ENCODE measurements at places on chromosomes 12 and 14.

DNA sequence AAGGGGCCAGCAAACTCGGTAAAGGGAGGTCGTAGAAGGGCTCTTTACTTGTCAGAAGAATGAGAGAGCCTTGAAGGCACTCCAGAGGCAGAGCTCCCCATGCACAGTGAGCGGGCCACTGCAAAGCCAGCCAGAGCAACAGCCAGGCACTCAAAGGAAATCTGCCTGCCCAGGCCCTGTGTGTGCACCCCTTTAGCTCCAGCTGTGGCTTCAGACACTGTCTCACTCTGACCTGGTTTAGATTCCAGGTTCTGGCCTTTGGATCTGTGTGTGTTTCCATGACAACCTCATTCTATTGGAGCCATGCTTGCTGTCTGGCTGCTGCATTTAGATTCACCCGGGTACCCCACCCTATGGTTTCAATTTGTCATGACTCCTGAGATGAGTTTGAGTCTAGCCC, 170.3 kb downstream of the CAPZA3 start:
- DNase-seq, result no peak

DNA sequence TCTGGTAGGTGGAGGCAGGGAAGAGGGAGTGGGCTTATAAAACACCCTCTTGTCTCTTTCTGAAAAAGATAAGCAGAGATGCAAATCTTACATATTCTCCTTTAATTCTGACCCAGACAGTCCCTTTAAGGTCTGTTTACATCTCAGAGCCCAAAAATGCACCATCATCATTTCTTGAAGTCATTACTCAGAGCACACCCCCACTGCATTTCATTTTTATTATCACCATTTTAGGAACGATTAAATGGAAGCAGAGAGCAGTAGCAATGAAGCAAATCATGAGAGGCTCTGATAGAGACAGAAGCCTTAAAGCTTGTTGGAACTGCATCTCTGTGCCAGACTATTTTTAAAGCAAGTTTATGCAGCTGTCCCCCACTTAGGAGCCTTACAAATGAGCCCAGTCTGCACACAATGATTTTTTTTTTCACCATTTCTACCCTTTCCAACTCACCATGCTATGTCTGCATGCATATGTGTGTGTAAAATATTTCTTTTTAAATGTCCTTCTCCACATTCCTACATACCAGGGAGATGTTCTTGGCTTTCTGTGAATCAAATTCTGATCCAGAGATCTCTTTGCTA, 311.0 kb downstream of the GRIN2B start:
- no peak for DNase-seq

- DNase-seq, result no peak
Observed at GRCh38 chr12:57585156-57585555, 5.8 kb upstream of the PIP4K2C start.

DNA sequence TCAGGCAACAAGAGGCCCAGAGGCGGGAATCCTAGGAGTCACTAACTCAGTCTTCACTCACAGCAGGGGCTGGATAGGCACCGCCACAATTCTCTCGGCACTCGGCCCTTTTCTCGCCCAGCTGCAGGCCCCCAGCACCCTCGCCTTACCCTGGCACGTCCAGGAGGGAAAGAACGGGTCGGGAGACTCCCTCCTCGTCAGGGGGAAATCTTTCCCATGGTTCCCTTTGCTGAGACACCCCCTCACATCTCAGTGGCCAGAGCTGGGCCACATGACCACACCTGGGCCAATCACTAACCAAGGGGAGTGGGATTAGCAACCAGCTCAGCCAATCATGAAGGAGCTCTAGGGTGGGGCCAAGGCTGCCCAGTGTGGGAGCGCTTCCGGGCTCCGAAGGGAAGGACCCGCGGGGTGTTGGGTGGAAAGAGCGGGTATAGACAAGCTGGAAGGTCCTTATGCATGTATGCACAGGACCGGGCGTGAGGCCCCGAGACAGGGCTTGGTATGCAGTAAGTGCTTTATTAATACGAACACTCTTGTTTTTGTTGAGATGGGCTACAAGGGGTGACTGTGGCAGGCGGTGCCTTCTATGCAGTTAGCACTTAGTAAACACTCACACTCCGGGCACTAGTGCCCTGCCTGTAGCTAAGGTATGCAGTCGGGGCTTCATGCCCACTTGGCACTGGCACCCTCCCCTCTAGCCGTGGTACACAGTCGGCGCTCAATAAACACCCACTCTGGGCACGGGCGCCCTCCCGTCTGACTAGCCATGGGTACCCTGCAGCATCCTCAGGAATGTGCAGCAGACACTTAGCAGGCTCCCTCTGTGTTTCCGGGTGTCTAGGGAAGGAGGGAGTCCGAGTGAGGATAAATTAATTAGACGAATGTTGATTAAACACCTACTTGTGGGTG, 40.3 kb downstream of the ADGRD1 start:
- no peak for DNase-seq

DNA sequence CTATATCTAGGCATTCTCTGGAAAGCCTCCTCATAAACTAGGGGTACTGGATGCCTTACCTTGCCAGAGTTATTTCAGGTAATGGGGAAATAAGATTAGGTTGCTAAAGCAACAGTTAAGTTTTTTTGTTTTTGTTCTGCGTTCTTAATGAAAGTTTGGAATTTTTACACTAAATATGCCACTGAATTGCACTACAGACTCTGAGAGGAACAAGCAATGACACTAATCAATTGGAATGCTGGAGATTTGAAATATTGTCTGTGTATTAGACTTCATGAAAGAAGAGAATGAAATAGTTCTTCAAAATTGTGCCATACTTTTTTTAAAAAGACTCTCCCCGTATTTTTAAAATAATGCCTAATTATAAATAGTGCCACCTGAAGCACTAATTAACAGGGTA, 287.8 kb downstream of the NAV3 start:
- DNase-seq, result no peak

DNA sequence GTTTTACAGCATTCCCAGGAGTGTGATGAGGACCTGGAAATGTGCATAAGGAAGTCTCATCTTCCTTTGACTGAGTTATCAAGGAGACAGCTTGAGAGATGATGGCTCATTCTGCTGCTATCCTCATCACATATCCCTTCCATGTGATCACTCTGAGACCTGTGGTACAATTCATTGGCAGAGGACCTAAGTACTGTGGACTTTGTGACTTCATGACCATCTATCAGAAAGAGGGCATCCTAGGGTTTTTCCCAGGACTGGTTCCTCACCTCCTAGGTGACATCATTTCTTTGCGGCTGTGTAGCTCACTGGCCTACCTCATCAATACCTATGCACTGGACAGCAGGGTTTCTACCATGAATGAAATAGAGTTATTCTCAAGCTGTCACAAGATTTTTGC, 172.1 kb upstream of the PLEKHG7 start:
- no peak for DNase-seq

DNA sequence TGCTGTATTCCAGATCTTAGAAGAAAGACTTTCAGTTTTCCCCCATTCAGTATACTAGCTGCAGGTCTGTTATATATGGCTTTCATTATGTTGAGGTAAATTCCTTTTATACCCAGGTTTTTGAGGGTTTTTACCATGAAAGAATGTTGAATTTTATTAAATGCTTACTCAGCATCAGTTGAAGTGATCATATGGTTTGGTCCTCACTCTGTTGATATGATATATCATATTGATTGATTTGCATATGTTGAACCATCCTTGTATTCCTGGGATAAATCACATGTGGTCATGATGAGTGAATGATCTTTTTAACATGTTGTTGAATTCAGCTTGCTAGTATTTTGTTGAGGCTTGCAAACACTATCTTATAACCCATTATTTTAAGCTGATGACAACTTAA, 96.7 kb downstream of the TRMT5 start:
- DNase-seq, result no peak

DNA sequence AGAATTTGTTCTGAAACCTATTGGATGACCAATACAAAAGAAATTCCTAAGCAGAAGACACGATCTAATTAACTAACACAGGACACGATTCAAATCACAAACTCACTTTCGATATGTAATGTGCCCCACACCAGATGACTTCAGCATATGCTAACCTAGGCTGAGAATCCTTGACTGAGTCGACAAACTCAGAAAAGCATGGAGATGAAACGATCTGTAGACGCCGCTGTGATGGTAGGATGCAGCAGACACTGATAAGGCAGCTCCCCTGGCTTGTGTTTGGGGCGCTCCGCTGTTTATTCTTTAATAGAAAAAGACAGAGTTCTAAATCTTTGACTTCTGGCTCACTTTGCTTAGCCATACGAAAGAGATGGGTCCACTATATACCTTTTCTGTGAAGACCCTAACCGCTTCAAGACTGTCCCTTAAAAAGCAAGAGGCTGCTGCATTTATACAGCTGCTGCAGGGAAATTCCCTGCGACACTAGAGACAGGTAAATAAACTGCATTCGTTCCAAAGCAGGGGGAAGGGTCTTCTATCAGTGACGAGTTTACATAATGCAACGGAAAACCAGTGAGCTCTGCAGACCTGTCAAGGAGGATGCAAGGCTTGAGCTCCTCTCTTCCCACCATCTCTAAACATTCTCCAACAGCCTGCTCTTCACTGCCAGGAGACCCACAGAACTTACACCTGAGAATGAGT, 929 bp downstream of the CHD8 start:
- DNase-seq, result no peak

DNA sequence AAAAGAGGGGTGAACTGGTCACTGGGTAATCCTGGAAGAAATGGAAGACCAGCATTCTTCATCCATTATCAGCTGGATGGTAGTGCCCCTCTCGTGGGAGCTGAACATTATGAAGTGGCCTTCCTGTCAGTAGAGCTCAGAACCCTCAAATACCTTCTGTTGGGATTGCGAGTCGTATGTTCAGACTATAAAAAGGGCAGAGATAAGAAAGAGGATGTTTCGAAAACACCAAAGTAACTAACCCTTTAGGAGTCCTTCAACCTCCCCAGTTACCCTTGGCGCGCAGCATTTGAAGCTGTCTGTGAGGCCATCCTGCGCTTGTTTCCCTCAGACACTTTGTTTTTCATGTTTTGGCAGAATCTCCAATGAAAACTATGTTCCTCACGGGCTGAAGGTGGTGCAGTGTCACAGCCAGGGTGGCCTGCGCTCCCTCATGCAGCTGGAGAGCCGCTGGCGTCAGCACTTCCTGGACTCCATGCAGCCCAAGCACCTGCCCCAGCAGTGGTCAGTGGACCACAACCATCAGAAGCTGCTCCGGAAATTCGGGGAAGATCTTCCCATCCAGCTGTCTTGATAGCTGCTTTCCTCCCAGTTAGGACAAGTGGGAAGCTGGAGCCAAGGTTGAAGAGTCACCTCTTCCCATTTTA, 19.3 kb upstream of the GALNT16 start:
- DNase-seq, result no peak

DNA sequence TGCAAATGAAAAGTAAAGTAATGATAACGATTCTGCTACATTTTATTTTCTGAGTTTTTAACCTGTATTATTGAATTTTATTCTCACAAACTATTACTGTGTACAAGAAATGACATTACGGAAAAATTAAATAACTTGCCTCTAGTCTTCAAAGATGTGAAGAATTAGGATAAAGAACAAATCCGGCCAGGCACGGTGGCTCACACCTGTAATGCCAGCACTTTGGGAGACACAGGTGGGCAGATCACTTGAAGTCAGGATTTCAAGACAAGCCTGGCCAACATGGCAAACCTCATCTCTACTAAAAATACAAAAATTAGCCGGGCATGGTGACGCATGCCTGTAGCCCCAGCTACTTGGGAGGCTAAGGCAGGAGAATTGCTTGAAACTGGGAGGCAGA, 1584.4 kb upstream of the SEL1L start:
- DNase-seq, result no peak

GRCh38 chr12:100159391-100160104, 16.9 kb upstream of the BLTP3B start:
- DNase-seq, result no peak

DNA sequence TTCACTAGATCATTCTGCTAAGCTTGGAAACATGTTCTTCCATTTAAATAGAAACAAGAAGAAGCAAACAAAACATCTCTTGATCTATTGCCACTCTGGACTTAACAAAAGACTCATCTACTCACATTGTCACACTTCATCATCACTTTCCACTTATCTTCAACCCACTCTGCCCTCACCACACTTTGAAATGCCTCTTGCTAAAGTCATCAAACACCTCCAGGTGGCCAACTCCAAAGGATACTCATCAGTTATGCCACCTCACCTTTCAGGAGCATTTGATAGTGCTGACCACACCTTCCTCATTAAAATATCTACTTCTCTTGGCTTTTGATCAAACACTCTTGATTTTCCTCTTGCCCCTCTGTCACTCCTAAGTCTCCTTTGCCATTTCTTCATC, 7.2 kb downstream of the EFCAB11 start:
- DNase-seq, result no peak

GRCh38 chr12:85352016-85352415, 72.0 kb downstream of the ALX1 start:
- DNase-seq, result no peak

DNA sequence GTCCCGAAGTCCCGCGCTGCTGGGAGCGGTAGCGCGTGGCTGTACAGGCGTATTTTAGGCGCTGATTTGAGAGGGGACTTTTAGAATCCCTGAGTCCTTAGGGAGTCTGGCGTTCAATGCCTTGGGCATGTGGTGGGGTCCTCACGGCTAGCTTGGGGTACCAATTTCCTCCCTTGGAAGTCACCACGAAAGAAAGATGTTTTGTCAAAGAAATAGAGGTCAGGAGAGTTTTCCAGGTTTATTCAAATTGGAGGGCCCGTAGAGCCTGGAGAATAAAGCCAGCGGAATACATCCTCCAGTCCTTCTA, 63.9 kb downstream of the KLHL28 start:
- no peak for DNase-seq

DNA sequence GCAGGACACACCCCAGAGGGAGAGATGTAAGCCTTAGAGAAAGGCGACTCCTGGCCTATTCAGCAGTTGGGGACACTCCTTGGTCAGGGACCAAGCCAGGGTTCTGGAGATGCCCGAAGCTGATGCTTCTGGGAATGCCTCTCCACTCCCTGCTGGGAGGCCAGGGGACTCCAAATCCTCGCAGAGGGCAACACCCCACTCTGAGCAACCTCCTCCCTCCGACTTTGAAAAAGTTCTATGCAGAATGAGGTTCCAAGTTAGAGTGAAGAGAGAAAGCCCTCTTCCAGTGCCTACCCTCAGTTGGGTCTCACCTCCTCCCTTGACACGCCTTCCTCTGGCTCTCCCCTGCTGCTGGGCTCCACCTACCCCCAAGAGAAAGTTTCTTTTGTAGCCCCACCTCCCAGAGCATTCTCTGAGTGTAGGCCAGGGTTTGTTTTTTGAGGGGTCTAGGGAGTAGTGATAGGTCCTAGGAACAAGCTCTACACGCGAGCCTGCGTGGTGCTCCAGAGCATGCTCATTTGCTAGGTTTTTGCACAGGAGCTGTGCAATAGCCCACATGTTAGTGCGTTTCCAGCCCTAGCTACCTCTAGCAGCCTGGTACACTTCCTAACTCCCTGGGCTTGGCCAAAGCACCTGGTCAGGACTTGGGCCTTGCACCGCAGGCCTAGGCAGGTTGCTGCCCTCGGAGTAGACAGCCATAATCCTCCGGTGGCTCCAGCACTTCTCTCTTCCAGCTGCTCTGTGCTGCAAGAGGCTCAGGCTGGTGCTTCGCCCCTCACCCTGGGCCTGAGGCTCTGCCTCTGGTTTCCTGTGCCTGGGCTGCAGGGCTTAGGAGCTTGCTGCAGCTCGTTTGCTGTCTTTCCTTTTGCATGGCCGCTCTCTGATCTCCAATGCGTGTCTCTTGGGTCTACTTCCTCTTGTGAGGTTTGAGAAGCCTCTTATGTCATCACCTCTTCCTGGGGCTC, 590 bp upstream of the CEBPE start:
- no peak for DNase-seq

- no peak for DNase-seq
Observed at GRCh38 chr14:81436296-81437138, 36.4 kb upstream of the STON2 start.
